ENCODE measurements at places on chromosomes 16 and 17.

DNA sequence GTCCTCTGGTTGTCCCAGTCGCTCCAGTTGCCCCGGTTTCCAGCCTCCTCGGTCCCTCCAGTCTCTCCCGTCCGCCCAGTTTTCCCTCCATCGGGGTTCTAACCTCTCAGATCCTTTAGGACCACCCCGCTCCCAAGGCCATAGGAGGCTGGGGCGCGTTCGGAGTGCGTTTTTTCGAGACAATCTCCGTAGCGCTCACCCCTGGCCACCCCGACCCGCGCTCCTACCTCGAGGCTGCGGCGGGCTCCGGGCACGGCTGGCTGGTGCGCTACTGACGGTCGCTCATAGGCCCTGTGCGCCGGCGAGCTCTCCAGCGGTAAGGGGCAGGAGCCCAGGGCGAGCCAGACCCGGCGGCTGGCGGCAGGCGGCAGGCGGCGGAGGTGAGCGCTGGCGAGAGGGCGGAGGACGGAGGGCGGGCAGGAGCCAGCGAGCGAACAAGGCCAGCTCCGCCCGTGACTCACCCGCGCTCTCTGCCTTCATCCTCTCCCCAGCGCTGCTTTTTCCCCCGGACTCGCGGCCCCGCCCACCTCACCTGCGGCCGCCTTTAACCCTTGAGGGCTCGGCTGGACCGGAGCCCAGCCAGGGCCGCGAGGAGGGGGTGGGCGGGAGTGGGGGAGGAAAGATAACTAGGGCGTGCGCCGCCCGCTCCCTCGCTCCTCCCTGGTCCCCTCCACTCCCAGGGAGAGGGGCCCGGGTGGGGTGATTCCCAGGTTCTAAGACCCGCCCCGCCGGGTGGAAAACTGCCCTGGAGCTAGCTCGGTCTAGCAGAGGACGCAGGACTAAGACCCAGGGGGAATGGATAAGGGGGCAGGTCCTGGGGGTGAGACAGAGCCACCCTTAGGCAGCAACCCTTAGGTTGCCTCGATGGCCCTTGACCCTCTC is at the start of gene SP6:
Gene SP6, minus strand, starts transcription at position 472 of the 882 bp plus-strand sequence. CDS start 2,734 bp downstream, outside the sequence.
- peak; percentile 60 for DNase-seq

DNA sequence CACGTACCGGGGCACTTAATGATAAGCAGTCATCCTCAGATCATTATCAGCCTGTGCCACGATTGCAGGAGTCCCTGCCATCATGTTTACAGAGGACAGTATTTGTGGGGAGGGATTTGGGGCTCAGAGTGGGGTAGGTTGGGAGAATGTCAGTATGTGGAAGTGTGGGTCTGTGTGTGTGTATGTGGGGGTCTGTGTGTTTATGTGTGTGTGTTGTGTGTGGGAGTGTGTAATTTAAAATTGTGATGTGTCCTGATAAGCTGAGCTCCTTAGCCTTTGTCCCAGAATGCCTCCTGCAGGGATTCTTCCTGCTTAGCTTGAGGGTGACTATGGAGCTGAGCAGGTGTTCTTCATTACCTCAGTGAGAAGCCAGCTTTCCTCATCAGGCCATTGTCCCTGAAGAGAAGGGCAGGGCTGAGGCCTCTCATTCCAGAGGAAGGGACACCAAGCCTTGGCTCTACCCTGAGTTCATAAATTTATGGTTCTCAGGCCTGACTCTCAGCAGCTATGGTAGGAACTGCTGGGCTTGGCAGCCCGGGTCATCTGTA is 13.5 kb upstream of the EFCAB13 start:
- no peak for DNase-seq

DNA sequence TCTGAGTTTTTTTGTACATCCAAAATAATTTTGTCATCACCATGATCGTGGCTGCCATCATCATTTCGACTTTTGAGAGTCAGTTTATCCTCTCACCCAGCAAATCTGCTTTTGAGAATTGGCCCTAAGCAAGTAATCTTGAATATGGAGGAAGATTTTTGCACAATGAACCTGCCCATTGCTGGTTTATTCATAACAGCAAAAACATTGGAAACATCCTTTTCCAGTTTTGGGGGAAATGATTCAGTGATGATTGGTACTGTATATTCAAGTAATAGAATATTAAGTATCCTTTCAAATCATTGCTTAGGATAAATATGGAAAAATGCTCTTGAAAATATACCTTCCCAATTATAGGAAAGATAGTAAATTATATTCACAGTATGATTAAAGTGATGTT is 53.1 kb downstream of the PRKCA start:
- peak; percentile 50 for DNase-seq

GRCh38 chr16:50309156-50309526 is 42.8 kb downstream of the ADCY7 start:
- DNase-seq, result no peak

DNA sequence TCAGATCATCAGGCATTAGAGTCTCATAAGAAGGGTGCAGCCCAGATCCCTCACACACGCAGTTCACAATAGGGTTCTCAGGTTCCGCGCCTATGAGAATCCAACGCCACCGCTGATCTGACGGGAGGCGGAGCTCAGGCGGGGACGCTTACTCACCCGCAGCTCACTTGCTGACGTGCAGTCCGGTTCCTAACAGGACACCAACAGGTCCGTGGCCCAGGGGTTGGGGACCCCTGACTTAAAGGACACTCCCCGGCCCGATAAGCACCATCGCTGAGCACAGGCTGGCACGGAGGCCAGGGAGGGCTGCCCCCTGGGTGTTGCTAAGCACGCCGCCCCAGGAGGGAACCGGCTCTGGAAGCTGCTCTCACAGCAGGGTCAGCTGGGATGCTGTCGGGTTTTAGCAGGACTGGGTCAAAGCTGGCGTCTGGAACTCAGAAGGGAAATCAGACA is 30.1 kb upstream of the BAHCC1 start:
- peak; percentile 55 for DNase-seq

GRCh38 chr16:88783391-88784073 is 1.5 kb downstream of the PIEZO1 start:
- no peak for DNase-seq

DNA sequence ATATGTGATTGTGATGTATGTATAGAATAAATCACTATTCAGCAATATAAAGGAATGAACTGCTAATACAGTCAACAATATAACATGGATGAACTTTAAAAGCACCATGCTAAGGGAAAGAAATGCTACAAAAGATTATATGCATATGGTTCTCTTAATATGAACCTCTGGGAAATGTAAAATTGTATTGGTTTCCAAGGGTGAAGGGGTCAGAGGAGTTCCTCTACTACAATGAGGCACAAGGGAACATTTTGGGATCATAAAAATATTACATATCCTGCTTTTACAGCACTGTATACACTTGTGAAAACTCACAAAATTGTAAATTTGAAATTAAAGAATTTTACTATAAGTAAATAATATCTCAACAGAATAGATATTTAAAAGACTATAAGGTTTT is 111.4 kb downstream of the CA10 start:
- no peak for DNase-seq

DNA sequence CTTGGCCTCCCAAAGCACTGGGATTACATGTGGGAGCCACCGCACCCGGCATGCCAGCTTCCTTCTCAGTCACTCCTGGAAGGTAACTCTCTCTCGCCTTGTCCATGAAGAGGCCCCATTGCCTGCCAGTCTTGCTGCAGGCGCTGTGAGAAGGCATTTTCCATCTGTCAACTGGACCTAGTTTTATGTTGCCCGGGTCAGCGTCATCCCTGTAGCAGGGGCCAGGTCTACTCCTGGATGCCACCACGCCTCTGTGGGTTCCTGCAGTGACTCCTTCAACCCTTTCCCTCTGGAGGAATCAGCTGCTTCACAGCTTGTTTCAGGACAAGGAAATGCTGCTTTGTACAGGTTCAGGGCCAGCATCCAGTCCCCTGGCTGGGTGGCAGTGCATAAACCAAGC is 2.6 kb upstream of the NLRC3 start:
- no peak for DNase-seq

DNA sequence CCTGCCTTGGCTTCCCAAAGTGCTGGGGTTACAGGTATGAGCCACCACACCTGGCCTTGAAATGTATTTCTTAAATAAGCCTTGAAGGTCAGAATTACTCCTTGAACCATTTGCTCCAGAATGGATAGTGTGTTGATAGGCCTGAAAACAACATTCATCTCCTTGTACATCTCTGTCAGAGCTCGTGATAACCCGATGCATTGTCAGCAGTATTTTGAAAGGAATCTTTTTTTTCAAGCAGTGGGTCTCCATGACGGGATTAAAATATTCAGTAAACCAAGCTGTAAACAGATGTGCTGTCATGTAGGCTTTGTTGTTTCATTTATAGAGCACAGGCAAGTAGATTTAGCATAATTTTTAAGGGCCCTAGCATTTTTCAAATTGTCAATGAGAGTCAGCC is 16.6 kb downstream of the NSRP1 start:
- no peak for DNase-seq

GRCh38 chr17:3440451-3440850 is 6.8 kb upstream of the OR1E2 start:
- DNase-seq, result no peak

DNA sequence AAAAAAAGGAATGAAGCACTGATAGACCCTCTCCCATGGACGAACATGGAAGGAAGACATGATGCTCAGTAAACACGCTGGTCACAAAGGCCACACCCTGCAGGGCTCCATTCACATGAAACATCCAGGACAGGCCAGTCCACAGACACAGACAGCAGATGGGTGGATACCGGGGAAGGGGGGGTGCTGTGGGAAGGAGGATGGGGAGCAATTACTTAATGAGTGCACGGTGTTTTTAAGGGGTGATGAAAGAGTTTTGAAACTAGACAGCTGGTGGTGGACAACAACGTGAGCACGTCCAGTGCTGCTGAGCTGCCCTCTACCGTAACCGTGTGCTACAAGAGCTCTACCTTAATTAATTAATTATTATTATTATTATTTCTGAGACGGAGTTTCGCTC is 6.0 kb upstream of the SLC16A3 start:
- DNase-seq, result no peak

DNA sequence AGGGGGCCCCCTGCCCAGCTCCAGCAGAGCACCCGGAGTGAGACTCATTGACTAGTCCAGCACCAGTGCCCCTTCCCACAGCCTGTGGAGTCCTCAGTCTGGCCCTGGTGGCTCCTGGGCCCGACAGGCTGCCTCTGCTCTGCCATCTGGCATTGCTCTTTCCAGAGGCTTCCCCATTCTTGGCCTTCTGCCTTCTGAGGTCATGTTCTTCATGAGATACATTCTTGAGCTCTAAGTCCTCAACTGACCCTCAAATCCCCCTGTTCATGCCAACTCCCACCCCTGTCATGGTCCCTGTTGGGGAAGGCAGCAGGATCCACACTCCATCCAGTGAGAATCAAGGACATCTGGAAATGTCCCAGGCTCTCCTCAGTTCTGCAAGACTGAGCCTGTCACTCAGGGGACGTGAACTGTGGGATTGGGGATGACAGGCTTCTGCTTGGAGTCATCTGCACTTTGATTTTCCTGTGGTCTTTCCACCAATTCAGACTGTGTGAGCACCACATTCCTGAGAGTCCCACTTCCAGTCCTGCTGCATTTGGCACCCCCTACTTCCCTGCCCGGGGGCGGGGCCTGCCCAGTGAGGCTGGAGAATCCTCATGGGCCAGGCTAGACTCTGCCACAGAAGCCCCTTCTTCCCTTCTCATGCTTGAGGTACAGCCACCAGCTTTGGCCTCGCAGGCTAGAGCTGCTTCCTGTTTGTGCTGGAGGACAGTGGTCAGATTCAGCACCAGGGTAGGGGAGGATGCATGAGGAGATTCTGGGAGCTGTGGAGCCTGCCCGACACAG is 2.7 kb downstream of the TRPV2 start:
- DNase-seq, result peak; percentile 68

GRCh38 chr16:70759666-70760065 is 41.3 kb downstream of the VAC14 start:
- DNase-seq, result no peak

- peak; percentile 61 for DNase-seq
Measured at GRCh38 chr16:61770301-61770700, 265.9 kb downstream of the CDH8 start.

GRCh38 chr17:44599298-44600175 is 42.3 kb downstream of the FZD2 start:
- peak; percentile 88 for DNase-seq

DNA sequence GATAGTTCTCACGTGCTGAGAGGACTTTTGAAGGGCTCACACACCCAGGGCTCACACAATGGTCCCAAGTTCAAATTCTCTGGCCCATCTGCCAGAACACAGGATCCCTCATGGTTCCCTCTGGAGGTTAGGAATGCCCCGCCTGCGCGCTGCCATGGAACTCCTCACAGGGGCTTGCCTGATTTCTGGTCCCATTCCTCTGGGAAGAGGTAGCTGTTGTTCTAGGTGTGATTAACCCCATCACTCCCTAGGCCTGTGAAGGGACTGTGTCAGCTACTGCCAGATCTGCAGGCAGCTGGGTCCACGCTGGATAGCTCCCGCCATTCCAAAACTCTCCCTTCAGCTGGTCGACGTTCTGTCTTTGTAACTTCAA is 2.3 kb upstream of the ARMC5 start:
- DNase-seq, result no peak

DNA sequence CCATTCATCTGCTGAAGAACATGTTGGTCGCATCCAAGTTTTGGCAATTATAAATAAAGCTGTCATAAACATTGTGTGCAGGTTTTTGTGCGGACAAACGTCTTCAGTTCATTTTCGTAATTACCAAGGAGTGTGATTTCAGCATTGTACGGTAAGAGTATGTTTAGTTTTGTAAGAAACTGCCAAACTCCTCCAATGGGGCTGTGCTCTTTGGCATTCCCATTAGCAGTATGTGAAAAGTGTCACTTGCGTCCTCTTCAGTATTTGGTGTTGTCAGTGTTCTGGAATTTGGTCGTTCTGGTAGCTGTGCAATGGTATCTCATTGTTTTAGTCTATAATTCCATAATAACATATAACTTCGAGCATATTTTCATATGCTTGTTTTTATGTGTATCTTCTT is 120.9 kb downstream of the BCAS3 start:
- no peak for DNase-seq

DNA sequence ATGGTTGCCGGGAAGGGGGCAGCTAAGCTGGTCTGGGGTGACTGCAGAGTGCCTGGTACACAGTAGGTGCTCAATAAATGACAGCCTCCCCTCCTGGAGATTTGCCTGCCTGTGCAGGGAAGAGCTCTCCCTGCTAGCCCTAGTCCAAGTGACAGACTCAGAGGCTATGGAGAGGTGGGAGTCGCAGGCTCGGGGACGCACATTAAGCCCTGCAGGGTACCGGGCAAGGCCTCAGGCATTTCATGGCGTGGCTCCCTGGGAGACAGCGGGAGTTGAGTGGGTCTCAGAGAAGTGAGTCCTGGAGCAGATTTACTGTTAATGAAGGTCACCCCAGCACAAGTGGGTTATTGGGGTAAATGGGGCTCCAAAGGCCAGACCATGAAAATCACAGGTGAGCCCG is 132.2 kb upstream of the CDC42EP4 start:
- no peak for DNase-seq

DNA sequence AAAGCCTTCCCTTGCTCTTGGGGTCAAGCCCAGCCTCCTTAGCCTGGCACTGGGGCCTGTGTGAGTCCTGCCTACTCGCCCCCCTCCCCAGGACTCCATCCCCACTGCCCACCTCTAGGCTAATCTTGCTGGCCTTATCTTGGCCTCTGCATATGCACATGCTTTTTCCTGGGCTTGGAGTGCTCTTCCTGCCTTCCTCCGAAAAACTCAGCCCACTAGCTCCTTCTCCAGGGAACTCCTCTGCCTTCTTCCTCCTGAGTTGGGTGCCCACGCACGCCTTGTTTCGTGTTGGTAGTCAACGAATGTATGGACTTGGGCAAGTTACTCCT is 16.5 kb downstream of the TBX2 start:
- DNase-seq, result no peak
